Sciatic nerve (tissue), 2 donors: ENCODE measurements at places on chromosomes 3 and 15. TPM values are rescaled to one million over a fixed set of nuclear protein-coding genes. Genes with fewer than 3 reads are reported as not detected.

DNA sequence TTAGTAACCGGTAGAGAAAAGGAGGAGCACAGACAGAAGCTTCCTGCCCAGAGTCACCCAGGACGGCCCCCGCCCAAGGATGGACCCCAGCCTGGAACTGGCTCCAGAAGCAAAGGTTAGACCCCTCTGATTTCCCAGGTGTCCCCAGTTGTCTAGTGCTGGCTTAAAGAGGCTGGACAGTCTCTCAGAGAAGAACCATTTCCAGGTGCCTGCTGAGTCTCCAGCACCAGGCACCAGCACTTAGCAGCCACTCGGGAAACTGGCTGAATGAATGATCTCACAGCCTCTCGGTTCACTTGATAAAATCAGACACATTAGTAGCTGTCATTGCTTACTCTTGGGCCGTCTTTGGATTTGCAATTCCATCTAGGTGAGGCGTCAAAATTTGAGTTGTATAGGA is 139.7 kb upstream of the HES1 start:
- no peak for DNase-seq

- no peak for DNase-seq
Measured at GRCh38 chr3:16147220-16147994, 27.1 kb upstream of the GALNT15 start.

GRCh38 chr3:184788751-184789150 is 23.2 kb upstream of the VPS8 start:
- peak; percentile 10 for DNase-seq

DNA sequence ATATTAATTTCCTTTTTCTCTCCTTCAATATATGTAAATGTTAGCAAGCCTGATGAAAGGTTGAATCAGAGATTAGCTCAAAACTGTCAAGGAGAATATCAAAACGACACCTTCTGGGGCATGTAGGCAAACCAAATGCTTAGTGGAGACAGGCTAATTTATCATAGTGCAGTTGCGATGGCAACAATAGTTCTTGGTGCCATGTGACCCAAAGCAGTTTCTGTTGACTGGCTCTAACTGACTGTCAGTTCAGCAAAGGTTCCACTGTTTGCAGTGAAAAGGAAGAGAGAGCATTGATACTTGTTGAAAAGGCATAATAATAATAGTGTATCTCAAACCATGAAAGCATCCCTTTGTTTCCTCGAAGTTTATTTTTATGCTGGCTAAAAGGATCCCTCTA is 513.9 kb downstream of the NLGN1 start:
- no peak for DNase-seq

The RGMA gene
- total RNA-seq: 47.1 TPM

GRCh38 chr15:47885920-47886319 is 168.6 kb downstream of the SEMA6D start:
- DNase-seq: no peak

GRCh38 chr3:178665747-178666146 is 129.5 kb downstream of the KCNMB2 start:
- DNase-seq: no peak

The MYO1E gene
- 146 TPM for total RNA-seq

DNA sequence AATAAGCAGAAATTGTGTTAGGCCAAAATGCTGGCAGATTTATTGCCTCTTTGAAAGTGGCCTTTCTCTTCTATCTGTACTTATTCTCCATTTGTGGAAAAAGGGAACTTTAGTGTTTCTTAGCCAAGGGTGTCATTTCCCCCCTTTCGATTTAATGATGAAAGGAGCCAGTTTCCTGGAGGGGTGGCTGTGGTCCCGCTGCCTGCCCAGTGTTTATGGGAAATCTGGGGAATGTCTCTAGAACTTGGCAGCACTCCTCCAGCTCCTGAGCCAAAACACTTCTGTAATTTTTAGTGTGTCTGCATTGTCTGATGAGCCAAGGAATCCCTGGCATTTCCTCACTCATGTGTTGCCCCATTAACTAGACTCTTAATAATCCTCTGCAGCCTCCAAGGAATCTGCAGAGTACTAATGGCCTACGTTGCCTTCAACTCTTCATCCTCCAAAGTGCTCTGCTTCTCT is 448.8 kb downstream of the GRM7 start:
- peak; percentile 69 for DNase-seq

GRCh38 chr3:197297002-197297401 is 1.4 kb downstream of the DLG1 start:
- DNase-seq: no peak

GRCh38 chr3:16214366-16214765 is 39.9 kb downstream of the GALNT15 start:
- DNase-seq: no peak

DNA sequence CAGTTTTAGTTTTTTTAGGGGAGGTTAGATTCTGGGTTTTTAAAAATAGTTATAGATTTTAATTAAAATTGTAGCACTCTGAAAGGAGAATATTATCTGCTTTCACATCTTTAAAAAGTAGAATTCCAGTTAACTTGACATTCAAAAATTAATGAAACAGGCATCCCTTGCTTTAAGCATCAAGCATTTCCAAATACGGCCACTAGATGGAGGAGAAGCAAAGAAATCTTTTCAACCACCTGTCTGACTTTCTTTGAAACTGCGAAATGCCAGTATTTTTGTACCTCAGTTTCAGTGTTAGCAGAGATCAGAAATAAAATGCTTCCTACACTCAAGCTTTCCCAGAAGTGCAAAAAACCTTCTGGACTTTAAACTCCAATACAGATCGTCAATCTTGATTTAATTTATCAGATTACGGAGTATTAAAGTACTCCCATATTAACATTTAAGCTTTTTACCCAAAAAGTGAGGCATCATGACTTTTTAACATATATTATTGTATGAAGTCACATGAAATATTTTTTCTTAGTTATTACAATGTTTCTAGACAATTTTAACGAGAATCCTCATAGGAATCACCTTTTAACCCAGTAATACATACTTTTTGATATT is 153.3 kb downstream of the P3H2 start:
- no peak for DNase-seq

The EXD1 gene
- not detected for total RNA-seq

DNA sequence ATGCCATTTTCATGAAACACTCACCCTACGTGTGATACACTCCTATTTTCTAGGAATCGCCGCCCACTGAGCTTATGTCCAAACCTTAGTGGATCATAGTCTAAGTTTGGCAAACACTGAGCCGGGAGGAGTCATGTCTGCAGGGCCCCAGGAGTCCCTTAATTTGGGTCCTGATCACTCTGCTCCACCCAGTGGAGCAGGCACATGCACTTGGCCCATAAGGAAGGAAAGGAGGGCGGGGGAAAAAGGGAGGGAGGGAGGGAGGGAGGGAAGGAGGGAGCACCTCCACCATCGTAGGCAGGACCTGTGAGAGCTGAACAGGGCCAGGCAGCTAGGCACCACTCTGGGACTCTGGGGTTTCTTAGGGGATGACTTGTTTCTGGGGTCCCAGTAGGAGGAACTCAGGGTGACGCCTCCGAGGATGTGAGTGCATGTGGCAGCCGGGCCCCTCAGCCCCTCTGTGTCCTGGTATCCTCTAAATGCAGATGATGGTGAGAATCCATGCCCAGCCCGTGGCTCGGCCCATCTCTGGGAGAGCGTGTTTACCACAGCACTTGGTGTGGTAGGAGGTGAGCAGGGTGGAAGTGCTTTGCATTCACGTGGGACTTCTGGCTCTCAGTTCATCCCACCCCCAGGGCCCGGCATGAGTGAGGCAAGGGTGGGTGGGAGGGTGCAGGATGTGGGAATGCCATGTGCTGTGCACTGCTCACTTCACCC is 109.4 kb downstream of the KLF13 start:
- DNase-seq: no peak

DNA sequence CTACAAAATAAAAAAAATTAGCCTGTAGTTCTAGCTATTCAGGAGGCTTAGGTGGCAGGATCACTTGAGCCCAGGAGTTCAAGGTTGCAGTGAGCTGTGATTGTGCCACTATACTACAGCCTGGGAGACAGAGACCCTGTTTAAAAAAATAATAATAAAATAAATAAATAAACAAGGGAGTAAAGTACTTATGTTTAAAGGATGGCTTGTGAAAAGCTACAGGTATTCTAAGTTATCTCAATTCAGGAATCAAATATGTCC is 74.2 kb downstream of the ANKRD28 start:
- no peak for DNase-seq

The OSTN gene
- 1.1 TPM for total RNA-seq

GRCh38 chr3:127694467-127695215 is 21.9 kb downstream of the ABTB1 start:
- DNase-seq: peak; percentile 55

The UPK1B gene
- total RNA-seq: 0.98 TPM

DNA sequence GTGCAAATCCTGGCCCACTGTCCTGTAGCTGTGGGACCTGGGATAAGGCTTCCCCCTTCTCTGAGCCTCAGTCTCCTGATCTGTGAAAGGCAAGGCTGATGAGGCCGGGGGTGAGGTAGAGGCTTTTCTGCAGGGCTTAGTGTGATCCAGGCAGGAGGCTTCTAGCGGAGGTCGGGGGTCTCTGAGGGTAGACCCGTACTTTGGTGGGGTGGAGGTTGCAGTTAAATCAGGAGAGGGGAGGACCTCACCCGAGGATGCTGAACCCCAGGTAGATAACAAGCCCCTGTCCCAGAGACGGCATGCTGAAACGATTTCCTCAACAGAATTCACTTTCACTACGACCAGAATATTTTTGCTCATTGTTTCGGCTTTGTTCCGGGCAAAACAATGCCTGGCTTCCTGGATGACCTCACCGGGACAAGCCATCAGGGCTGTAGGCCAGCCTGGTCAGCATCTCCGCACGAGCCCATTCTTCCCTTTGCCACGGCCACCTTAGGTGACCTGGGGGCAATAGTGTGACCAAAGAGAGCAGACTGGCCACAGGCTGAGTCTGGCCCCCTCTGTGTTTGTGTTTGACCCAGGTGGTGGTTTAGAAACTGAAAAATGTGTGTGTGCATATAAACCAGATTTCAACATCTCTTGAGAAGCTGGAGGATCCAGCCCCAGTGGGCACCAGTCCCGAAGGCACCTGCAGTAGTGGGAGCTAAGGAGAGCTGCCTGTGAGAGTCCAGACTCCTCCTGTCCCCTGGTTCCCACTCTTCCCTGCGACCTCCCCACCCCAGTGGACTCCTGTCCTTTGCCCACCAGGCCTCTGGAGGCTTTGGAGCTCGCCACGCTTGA is 33.0 kb downstream of the SLC6A6 start:
- DNase-seq: no peak

DNA sequence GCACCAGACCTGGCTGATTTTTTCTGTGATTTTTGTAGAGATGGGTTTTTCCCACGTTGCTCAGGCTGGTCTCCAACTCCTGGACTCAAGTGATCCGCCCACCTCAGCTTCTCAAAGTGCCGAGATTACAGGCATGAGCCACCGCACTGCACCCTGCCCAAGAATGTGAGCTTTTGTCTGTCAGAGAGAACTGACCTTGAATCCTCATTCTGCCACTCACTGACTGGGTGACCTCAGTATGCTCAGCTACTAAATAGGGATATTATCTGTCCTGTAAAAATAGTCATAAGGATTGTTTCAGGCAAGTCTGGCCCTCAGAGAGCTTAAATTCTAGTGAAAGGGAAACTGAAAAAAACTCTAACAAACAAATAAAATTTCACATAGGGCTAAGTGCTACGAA is 2.1 kb upstream of the RFT1 start:
- DNase-seq: no peak

DNA sequence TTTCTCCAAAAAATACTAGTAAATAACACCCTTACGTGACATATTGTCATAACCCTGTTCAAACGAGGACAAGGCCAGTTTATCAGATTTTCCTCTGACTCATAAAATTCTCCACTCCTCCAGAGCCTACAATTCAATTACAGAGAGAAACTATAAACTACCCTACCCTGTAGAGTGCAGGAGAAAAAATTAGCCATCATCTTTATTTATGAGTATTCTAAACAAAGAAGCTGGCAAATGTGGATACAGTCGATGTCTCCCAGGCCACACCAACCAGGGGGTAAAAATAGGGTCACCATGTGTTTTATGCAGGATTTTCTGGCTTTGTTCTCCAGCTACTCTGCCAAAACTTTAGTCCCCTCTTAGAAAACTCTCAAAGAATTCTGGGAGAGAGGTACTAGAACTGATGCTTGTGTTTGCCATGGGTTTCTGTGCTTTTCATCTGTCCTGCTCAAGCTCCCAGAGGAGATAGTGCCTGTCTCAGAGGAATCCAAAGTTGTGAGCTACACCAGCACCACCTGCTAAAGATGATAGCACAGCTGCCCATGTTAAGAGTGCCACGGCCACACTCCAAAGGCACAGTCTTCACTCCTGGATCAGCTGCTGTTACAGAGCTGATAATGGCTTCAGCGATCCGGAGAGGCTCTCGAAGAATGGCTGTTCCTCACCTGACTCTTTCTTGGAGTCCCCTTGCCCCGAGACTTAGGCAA is 150.2 kb downstream of the IMPG2 start:
- DNase-seq: no peak

DNA sequence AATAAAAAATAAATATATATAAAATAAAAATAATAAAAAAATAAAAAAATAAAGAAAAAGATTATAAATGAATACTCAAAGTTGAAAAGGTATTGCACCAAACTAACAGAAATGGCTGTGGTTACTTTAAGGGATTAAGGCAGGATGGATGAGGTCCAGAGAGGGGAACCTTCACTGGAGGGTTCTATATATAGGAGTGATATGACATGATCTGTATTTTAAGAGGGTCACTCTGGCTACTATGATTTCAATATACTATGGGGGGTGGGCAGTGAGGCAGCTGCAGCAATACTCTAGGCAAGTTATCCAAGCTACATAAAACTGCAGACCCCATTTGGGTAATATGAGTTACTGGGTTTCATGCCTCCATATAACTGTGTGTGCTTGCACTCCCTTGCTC is 24.6 kb downstream of the ACAD11 start:
- DNase-seq: no peak

DNA sequence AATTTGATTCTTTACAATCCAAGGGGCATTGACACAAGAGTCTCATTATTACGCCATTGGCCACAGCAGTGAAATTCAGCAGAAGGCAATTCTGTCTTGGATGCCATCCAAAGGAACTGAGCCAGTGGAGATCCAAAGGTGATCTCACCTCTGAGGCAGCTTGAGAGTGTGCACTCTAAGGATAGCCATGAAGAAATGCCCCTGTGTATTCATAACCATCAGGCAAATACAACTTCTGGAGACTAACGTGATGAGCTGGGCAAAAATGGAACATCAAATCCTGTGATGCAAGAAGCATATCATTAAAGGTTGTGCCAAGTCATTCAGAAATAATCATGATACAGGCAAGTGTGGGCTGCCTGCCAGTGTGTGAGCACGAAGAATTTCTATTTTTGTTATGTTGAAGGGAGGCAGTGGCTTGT is 41.4 kb downstream of the ROBO2 start:
- no peak for DNase-seq

DNA sequence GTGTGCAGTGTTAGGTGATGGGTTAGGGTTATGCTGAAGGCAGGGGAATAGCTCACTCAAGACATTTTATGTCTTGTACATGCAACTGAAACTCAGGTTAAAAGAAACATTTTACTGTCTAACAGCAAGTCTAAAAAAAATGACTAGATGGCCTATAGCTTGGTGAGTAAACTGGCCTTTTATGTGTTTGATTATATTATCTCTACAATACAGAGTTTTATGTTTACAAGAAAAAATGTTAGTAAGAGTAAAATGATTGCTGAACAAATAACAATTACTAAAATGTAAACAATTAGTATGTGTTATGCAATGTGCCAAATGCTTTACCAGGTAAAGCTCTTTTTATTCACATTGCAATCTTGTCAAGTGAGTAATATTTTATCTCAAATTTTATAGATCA is 1039.6 kb downstream of the ROBO2 start:
- DNase-seq: no peak
